ENCODE measurements at places on chromosomes 7 and 10.

- no peak for DNase-seq
Measured at GRCh38 chr7:129952086-129952652, 591 bp downstream of the UBE2H start.

GRCh38 chr7:67426654-67427053 lies 430.0 kb downstream of the TYW1 start:
- no peak for DNase-seq

GRCh38 chr10:15263657-15264323 lies 95.3 kb upstream of the NMT2 start:
- no peak for DNase-seq

DNA sequence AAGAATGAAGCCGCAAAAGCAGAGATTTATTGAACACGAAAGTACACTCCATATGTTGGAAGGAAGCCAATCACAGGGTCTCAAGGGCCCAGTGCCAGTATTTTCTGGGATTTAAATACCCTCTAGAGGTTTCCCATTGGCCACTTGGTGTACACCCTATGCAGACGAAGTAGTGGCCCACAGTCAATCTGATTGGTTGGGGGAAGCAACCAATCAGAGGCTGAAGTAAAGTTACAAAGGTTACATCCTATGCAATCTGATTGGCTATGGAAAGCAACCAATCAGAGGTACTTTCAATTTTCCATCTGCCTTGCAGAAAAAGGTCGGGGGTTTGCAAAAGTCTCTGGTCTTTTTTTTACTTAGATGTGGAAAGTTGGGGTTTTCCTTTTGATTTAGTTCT lies 481.3 kb upstream of the NRP1 start:
- no peak for DNase-seq

DNA sequence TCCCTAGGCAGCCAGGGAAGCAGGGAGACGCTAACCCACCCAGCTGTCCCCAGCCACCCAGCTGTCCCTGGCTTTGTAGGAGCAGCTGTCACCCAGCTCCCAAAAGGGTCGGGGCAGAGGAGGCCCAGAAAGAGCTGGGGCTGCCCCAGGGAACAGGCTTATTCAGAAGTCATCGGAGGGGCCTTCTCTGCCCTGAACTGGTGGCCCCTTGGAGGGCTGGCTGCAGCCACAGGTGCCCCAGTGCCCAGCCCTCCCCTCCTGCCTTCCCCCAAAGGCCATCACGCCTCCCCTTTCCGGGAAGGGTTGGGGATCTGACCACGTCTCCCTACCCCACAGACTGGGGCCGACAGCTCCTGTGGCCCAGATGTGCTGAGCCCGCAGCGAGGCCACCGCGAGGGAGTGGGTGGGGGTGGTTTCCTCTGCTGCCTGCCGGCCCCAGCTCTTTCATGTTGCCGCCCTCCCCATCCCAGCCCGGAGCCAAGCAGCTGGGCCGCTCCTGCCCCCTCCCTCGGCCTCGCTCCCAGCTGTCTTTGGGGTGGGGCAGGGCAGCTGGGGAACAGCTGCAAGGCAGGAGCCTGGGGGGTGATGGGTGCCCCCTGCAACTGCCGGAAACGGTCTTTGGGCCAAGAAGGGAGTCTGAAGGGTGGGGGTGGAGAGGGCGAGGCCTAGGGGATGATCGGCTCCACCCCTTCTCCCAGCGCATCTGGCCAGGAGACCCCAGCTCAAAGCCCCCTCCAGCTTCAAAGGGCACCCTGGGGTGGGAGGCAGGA lies 16.8 kb downstream of the TRIM8 start:
- peak; percentile 69 for DNase-seq
